ENCODE measurements at places on chromosomes 5 and 9.

GRCh38 chr9:106622164-106622487 is 240.8 kb upstream of the ZNF462 start:
- no peak for DNase-seq

- DNase-seq = no peak
Observed at GRCh38 chr9:75910731-75911130, 20.3 kb downstream of the PCSK5 start.

DNA sequence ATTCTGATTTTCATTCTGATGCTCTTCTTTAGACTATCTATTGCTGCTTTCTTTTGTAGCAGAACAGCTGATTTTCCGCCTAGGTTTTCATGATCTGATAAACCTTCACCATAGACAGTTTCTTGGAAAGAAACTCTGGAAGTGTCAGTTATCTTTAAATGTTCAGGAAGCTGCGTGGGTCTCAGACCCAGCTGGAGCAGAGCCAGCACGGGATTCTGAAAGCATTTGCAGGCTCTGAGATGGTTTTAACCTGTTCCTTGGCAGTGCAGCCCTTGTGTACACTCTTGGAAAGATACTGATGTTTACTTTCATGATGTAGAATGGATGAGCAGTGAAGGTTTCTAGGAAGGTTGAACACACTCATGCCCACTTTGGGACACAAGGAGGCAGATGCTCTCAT is 178.0 kb upstream of the DMRT1 start:
- DNase-seq = no peak

DNA sequence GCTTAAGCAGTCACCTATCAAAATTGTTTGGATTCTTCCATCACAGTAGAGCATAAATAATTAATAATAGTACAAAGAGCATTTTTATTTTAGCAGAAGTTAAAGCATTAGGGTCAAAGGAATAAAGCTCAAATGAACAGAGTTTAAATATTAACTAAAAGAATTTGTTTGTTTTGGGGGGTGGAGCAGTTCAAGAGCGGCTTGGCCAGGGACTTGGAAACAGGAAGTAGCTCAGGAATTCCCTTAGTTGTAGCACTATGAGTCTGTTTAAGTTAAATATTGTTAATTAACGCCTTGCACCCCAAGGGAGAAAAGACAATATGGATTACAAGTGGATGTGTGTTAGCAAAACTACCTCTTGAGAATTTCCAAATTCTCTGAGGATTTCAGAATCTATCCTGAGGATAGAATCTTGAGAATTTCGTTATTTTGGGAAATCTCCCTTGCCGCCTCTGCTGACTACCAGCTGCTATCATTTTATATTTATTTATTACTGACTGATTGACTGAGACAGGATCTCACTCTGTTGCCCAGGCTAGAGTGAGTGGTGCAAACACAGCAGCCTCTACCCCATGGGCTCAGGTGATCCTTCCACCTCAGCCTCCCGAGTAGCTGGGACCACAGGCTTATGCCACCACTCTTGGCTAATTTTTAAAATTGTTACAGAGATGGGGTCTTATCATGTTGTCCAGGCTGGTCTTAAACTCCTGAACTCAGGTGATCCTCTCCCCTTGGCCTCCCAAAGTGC is 96.7 kb upstream of the CHD1 start:
- DNase-seq = no peak

- DNase-seq = no peak
Observed at GRCh38 chr5:95426227-95426626, 35.1 kb downstream of the FAM81B start.

GRCh38 chr9:87494970-87495471 is 2.6 kb upstream of the DAPK1 start:
- DNase-seq = no peak

DNA sequence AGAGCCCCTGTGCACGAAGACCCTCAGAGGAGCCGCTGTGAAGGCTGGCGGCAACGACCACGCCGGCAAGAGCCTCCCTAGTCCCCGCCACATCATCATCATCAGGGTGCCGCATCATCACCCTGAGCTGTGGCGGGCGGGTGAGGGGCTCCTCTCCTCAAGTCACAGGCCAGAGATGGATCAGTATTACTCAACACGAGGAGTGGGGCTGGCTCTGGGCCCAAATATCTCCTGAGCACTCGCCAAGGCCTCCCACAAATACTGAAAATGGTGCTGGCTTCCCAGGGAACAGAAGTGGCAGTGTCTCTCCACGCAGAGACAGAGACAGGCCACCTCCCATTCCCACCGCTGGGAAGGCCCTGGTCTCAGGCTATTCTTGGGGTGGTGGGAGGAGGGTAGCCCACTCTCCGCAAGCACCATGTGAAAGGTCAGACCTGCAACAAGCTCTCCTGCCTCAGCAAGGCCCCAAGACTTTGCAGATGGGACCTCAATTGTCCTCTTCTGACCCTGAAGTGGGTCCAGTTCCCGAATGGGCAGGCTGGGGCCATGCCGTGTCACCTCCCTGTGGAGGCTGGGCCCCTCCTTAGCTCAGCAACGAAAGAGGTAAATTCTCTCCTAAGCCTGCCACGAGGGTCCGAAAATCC is 39.3 kb upstream of the ZNF354A start:
- peak; percentile 82 for DNase-seq

- DNase-seq = no peak
Observed at GRCh38 chr9:130379649-130379970, 65.2 kb upstream of the ASS1 start.

DNA sequence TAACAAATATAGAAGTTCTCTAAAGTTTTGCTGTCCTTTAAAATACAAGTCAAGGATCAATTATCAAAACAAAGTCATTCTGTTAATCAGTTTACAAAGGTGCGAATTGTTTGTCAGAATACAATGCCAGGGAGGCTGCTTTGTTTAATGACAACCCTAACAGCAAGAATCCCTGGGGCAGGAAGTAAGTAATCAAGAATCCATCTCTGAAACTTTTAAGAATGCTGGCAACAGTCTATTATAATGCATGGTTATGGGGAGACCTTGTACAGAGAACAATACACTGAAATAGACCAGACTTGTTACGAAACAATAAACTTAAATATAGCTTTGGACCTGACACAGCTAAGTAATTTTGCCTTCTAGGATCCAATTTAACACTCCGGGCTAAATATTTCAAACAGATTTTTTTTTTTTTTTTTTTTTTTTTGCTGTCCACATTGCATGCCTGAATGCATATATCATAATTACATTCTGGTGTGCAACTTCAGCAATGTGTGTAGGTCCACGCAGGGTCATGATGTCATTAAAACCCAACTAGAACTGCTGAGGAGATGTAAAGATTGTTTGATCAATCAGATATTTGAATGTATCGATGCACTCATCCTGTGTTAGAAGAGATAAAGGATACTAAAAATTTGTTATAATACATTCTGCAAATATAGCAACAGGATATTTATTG is 421.3 kb downstream of the CETN3 start:
- DNase-seq = no peak

DNA sequence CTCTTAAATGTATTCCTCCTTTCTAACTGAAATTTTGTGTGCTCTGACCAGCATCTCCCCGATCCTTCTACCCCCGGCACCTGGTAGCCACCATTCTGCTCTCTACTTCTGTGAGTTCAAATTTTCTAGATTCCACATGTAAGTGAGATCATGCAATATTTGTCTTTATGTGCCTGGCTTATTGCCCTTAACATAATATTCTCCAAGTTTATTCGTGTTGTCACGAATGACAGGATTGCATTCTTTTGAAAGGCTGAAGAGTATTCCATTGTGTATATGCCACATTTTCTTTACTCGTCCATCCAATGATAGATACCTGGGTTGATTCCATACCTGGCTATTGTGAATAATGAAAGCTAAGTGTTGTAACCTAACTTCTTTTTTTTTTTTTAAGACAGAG is 29.0 kb downstream of the FBXL7 start:
- DNase-seq = no peak

DNA sequence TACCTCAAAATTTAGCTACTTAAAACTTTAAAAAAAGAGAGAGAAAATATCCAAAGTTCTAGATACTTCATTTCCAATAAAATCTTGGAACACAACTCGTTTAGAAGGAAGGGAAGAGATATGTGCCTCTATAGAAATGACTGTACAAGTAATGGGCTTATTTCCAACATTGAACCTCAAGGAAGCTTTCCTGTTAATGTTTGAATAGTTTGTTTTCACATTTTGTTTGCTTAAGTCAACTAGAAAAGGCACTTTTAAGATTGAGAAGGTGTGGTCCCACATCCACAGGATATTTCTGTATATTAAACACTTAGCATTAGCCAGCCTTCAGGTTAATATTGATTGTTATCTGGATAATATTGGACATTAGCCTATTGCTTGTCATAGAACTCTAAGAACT is 384.7 kb downstream of the PTPRD start:
- DNase-seq = no peak

GRCh38 chr9:129867136-129868022 is 32.1 kb downstream of the USP20 start:
- no peak for DNase-seq

GRCh38 chr5:7412409-7412808 is 16.5 kb downstream of the ADCY2 start:
- no peak for DNase-seq

GRCh38 chr5:2751592-2752021 is at the start of gene IRX2:
TSS of gene IRX2 (minus strand) at chr5:2751677. CDS start at chr5:2751413, 264 bp downstream.
- DNase-seq = no peak

GRCh38 chr5:90550963-90551362 is 7.6 kb upstream of the ADGRV1 start:
- DNase-seq = no peak

DNA sequence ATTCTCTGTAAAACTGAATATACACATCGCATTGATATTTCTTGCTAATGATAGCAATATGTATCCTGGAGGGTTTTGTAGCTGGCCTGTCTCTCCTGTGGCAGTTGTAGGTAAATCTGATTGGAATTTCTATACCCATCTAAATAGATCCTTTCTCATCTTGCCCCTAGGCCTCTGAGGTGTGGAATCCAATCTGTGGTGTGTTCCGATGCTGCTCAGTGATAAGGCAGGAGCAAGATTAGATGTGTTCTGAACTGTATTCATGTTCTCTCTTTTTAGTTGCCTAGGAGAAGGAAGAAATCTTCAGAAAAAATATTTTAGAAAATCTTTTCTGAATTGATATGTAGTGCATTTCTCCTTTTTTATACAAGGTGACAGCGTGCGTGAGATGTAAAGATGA is 507.5 kb downstream of the NR2F1-AS1 start:
- DNase-seq = no peak

GRCh38 chr9:18020121-18020745 is 441.4 kb downstream of the SH3GL2 start:
- DNase-seq = no peak

GRCh38 chr9:133935328-133936005 is 56.7 kb downstream of the VAV2 start:
- no peak for DNase-seq

- no peak for DNase-seq
Observed at GRCh38 chr9:124854161-124854560, 901 bp downstream of the WDR38 start.

GRCh38 chr5:150655221-150655620 is 5.8 kb upstream of the MYOZ3 start:
- DNase-seq = no peak

DNA sequence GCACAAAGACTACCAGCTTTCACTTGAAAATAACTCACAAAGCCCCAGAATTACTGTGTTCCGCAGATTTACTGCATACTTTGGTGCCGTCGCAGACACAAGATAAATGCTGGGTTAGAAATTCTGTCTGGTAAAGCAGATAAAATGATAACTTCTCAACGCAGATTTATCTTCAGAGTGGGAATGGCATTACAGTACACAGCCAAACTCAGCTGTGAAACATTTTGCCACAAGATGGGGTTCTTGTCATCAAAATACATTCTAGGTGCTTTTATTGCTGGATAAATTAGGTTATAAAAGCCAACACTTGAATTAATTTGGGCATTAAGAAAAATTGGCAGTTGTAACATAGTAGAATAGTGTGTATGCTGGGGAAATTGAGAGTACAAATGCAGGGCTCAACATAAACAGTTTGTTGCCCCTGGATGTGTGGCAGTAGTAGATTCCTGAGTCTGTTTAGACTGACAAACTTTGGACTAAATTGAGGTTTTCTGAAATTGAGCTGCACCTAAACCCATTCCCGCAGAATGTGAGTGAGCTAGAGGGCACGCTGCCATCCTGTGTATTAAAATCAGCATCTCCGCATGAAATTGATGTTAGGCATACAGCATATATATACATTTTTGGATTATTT is 61.1 kb downstream of the LMNB1 start:
- DNase-seq = no peak

DNA sequence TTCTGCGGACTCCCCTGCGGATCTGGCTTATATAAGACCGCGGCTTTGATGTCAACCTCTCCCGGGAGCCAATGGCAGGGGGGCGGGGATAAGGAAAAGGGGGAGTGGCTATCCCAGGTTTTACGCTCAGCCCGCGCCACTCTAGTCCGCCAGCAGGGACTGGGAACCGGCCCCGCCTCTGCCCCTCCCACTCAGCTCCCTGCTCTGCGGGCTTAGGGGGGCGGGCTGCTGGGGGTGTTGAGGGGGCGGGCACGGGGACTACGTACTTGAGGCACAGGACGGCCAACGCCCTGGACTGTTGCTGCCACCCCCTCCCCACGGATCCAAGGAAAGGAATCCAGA is at the start of gene HAND1:
Gene HAND1, minus strand, starts transcription at position 4 of the 342 bp plus-strand sequence. CDS start 219 bp downstream, outside the sequence.
- DNase-seq = no peak

DNA sequence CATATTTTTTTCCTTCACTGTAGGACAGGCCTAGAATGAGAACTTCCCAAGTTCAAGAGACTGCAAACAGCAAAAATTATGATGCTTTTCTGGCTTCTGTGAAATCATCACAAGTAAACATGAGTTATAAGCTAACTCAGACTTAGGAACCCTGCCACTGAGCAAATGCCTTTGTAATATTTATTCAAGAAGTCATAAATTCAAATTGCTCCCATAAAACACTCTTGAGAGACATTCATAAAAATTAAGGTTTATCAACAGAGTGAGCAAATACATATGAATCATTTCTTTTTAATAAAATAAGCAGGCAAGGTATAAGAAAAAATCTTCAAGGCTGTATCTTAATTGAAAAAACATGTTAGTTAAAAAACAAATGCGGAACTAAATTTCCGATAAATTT is 124.2 kb downstream of the GNA14 start:
- no peak for DNase-seq

- peak; percentile 82 for DNase-seq
Observed at GRCh38 chr5:136199408-136199807, 6.4 kb upstream of the SMIM32 start.

DNA sequence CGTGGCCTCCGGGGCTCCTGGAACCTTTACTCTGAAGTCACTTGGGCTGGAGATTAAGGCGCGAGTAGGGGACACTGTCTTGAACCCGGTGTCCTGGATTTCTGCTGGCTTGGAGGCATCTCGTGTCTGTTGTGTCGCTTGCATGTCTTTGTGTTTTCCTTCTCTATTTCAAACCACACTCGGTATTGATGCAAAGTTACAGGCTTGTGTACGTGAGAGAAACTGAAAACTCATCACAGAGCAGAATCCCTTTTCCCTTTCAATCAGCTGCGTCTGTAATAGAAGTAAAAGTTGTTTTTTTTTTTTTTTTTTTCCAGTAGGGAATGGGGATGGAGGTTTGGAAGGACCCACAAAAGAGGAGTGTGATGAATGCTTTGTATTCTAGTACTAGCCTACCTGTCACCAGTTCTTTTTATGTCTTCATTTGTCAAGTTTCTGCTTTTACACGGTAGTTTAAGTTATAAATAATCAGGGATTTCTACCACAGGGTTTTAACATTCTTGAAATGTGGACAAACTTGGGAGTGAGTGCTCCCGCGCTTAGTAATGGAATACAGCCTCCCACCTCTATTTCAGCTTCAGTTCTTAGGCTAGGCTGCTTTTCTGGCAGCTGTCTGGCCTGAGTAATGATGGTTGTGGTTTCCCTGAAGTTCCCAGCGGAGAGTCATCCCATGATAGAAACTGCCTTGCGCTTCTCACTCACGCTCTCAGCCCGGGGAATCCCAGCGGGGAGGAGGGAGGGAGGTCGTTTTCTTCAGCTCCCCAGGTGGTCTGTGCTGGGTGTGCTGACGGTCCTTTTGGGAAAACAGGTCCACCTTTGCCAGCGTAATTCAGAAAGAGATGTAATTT is 763 bp downstream of the TJP2 start:
- no peak for DNase-seq

All from mesenteric fat pad (tissue), 1 donor.